HCEC 1CT (cell line): ENCODE measurements at places on chromosomes 3 and 15.

- no peak for DNase-seq
These were observed 46.7 kb downstream of the CAPN3 start for GRCh38 chr15:42405863-42406482.

GRCh38 chr15:89947385-89947784 is 34.6 kb upstream of the ARPIN start:
- no peak for DNase-seq

DNA sequence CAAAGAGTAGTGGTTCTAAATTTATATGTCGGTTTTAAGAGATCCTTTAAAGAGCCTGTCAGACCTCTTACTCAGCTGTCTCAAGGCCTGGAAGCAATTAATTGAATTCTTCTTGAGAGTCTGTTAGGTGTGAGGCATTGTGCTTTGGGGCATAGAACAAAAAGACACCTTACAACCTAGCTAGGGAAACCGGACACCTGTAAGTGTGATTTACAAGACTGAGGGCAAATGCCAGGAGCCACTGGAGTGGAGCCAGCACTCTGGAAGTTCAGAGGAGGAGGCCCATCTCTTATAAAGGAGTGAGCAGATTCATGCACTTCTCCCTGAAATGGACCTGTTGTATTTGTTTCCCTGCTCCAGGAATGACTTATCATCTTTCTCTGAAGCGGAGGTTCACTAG is 97.7 kb upstream of the NUDT16 start:
- DNase-seq, result no peak

DNA sequence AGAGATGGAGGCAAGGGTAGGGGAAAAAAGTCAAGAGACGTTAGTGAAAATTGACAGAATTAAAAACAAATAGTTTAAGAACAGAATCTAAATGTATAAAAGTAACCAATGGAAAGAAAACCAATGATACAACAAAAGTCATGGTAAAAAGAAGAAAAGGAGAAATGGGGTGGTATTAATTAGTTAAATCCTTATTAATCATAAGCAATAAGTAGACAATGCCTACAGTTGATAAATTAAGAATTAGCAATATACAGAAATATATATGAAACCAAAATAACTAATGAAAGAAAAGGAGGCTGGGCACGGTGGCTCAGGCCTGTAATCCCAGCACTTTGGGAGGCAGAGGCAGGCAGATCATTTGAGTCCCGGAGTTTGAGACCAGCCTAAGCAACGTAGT is 23.8 kb downstream of the EPM2AIP1 start:
- no peak for DNase-seq

DNA sequence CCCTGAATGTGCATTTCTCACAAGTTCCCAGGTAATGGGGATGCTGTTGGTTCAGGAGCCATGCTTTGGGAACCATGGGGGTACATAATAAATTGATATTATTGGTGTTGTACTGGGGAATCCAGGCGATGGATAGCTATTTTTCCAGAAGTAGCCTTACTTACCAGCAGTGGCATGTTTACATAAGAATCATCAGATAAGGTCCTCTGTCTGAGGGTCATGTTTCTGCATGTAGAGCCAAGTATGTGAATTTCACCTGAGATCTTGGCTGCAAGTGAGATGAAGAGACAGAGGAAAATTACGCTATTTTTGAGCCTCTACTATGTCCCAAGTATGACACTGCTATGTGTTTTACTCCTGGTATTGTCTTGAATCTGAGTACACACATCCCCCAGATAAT is 26.3 kb downstream of the GPD1L start:
- no peak for DNase-seq

DNA sequence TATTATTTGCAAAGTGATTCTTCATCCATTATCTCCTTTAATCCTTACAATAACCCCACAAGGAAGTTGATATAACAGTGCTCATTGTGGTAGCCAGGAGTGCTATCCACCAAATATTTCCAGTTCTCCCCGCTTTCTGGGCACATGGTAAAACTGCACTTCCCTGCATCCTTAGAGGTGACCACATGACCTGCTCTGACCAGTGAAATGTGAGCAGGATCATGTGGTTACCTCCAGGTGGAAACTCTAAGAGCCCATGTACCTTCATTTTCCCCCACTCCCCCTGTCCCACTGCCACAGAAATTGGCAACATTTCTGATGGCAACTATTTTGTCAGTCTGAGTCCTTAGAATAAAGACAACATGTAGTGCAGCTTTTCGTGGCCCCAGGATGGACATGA is 89.7 kb downstream of the MRPL46 start:
- DNase-seq, result no peak

DNA sequence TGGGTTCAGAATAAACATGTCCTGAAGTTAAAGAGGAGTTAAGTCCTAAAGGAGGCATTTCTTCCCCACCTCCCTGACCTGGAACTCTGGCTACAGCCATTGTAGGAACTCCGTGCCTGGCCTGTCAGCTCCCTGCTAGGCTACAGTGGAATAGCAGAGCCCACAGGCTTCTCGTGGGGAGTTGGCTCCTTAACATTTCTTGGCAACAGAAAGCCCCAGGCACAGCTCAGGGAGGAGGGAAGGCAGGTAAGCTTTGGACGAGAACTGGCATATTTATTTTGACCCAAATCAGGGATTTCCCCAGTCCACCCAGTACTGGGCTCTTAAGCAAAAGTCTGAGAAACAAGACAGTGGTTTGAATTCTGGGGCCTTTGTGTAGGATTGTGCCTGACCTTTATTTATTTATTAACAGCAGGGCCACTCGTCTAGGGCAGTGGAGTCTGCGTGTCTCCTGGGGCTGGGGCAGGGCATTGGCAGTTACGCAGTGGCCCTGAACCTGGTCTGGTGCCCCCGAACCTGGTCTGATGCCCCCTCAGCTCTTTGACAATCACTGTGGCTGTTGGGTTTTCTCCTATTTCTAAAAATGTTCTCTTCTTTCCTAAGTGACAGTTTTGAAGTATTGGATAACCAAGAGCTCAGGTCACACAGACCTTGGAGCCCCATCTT is 7.9 kb upstream of the ISG20 start:
- no peak for DNase-seq

- DNase-seq, result no peak
These were observed 46.0 kb downstream of the MLH1 start for GRCh38 chr3:37039161-37039846.

DNA sequence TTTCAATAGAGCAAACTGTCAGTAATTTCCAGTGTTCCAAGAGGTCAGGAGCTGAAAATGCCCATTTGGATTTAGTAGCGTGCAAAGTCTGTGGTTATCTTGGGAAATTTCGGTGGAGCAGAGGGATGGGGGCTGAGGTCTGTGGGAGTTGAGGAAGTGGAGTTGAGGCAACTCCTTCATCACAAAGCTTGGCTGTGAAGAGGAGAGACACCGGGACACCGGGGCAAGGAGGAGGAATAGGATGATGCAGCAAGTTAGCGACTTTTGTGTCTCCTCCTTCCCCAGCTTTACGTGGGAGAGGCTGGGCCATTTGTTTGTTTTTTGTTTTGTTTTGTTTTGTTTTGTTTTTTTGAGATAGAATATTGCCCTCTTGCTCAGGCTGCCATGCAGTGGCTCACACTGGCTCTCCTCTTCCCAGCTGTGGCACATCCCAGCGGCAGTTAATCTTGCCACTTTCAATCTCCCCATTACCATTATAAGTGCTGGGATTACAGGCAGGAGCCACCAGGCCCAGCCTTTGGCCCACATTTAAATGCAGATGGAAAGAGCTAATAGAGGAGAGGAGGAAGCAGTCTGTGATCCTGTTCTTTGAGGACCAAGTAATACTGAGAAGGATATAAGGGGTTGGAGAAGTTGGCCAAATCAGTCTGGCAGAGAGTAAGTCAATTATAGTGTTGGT is 47.1 kb downstream of the CRTC3 start:
- DNase-seq, result no peak

GRCh38 chr15:63628123-63628822 is 31.1 kb downstream of the FBXL22 start:
- DNase-seq, result no peak

GRCh38 chr3:147513785-147514184 is 104.6 kb downstream of the ZIC1 start:
- no peak for DNase-seq

GRCh38 chr15:31400222-31400927 is 73.7 kb downstream of the KLF13 start:
- DNase-seq, result no peak

- no peak for DNase-seq
These were observed 341.5 kb downstream of the FOXP1 start for GRCh38 chr3:71241981-71242560.

GRCh38 chr3:113695431-113695785 is 1.0 kb downstream of the USF3 start:
- no peak for DNase-seq

DNA sequence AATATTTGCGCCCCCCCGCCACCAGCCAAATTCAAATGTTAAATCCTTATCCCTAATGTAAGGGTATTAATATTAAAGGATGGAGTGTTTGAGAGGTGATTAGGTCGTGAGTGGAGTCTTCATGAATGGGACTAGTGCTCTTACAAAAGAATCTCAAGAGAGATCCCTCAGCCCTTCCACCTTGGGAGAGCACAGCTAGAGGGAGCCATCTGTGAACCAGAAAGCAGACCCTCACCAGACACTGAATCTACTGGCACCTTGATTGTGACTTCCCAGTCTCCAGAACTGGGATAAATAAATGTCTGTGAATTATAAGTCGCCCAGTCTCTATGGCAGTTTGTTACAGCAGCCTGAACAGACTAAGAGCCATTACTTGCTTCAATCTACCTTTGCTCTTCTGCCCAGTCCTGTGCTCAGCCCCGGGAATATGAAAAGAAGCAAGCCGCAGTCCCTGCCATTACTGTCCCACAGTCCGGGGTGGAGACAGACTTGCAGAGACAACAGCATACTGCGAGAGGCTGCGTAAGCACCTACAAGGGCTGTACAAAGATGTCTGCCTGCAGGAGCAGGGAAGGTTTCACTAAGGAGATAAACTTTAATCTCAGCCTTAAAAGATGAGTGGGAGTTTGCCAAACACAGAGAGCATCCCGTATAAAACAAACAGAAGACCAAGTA is 110.7 kb upstream of the TMCO5A start:
- DNase-seq, result no peak

DNA sequence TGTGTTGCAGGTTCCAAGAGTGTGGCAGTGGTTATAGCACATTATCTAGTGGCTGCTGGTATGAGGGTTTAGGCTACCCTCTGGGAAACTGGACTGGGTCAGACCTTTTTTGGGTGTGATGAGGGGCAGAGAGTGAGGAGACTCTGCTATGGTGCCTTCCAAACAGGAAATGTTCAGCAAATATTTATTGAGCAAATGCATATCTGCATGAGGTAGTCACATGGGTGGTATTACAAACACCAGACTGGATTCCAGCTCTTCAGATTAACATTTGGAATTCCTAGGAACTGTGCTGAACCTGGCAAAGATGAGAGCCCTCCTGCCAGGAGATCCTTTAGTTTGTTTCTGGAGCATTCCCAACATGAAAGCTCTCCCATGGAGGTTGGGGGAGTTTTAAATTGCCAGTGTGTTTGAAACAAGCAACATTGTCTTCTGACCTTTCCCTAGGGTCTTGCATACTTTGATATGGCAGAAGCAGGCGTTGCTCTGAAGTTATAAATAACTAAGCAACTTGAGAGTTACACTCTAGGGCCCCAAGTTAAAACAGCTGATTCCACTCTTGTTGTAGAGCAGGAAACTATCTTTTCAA is 341.2 kb upstream of the C2CD4B start:
- DNase-seq, result peak; percentile 90

GRCh38 chr3:17070161-17070959 is 185.6 kb downstream of the PLCL2 start:
- DNase-seq, result peak; percentile 64

GRCh38 chr3:143971359-143972154 is at the start of gene DIPK2A:
DIPK2A (plus strand) TSS chr3:143971823; CDS start chr3:143972333, 510 bp downstream.
- peak; percentile 96 for DNase-seq

DNA sequence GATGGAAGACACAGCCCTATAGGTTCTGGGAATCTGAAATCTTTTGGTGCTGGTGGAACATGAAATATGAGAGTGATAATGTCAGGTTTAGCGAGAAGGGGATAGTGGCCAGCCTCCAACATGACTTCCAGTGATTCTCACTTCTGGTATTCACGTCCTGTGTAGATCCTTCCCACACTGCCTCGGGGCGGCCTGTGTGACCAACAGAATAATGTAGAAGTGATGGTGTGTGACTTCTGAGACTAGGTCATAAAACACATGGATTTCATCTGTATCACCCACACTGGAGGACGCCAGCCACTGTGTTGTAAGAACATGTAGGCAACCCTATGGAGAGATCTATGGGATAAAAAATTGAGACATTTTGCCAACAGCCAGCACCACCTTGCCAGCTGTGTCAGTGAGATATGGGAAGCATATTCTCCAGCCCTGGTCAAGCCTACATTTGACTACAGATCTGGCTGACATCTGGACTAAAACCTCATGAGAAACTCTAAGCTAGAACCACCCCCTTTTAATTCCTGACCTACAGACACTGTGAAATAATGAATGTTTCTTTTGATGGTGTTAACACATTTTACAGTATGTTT is 25.5 kb upstream of the NUDT16 start:
- no peak for DNase-seq

- DNase-seq, result no peak
These were observed 28.4 kb downstream of the MYO1E start for GRCh38 chr15:59344311-59344710.

DNA sequence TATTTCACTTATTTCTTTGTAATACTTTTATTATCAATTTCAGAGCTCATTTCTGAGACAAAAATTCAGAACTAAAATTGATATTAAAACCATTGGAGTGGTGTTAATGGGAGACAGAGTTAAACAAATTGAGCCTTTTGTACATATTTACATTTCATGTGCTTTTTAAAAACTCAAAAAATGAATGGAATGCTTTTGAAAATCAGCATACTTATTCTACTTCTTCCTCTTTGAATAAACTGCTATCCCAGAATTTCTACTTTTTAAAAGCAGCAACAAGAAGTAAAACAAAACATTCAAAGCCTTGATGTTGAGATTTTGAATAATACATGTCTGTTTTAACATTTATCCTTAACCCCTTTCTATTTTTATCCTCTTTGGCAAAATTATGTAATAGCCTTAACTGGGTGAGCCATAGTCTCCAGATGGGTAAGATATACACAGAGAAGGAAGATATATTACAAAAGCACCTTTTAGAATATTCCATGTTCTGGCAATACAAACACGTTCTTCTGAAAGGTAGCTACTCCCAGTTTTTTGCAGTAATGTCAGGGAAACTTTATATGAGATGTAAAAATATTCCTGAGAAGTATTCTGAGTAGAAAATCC is 123.6 kb downstream of the MBNL1 start:
- DNase-seq, result peak; percentile 43

GRCh38 chr15:45670091-45670490 is 35.3 kb downstream of the SQOR start:
- no peak for DNase-seq

GRCh38 chr15:52653431-52653964 is 25.7 kb downstream of the ATOSA start:
- peak; percentile 88 for DNase-seq

GRCh38 chr3:107284612-107285011 is 92.6 kb upstream of the CCDC54 start:
- peak; percentile 62 for DNase-seq
